NCI-H82 (cell line): ENCODE measurements at places on chromosomes 6 and 20.

DNA sequence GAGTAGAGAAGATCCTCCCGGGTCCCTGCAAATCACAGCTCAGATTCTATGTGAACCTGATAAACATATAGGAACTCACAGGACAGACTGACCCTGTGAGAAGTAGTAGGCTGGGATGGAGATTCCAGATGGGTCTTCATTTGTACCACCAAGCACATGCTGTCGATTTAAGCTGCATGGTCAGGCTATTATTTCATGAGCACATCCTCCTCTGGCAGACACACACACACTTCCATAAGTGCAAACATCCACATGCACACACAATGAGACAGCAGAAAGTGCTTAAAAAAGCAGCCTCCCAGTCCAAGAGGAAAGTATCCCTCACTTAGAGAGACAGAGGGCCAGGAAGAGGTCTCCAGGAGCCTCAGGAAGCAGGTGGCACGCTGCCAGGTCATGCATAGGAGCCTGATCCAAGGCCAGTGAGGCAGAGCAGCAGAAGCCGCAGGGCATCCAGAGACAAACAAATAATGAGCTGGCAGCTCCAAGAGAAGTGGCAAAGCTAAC lies 131.8 kb downstream of the UNC5CL start:
- peak; percentile 24 for DNase-seq

GRCh38 chr6:105799056-105799455 lies 287.1 kb upstream of the PRDM1 start:
- peak; percentile 53 for DNase-seq

- DNase-seq = no peak
Observed at GRCh38 chr6:136359851-136360250, 70.2 kb upstream of the BCLAF1 start.

DNA sequence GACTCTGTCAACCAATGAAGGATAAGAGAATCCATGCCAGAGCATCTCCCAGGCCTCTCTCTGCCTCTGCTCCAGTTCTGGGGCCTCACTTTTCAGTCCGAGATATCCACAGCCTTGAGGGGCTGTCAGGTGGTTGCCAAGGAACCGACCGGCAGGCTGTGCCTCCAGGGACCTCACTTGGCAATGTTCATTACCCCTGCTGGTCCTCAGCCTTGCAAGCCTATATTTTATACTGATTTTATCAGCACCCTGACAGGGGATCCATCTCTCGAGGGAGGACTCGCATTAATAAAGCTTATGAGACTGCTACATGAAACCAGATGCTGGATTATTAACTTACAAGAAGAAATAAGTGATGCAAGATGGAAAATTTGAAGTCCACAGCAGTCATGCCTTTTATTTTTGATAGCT lies 39.9 kb downstream of the TMC2 start:
- no peak for DNase-seq

DNA sequence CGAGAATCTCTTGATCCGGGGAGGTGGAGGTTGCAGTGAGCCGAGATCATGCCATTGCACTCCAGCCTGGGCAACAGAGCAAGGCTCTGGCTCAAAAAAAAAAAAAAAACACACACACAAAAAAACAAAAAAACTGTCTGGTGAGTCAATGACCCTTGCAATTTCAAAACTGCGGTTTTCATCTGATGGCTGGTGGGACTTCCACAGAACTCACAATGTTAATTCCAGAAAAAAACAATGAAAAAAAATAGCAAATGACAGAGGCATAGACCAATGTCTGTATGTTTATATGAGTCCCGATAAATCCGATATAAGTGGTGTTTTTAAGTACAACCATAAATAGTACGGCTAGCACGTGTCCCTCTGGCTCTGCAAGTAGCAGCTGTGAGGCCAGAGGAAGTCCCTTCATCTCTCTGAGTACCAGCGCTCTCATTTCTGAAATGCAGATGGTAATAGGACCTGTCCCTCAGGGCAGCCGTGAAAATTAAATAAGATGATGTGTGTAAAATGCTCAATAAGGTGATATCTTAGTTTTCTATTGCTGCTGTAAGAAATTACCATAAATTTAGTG lies 21.9 kb upstream of the PTPN1 start:
- DNase-seq = no peak

DNA sequence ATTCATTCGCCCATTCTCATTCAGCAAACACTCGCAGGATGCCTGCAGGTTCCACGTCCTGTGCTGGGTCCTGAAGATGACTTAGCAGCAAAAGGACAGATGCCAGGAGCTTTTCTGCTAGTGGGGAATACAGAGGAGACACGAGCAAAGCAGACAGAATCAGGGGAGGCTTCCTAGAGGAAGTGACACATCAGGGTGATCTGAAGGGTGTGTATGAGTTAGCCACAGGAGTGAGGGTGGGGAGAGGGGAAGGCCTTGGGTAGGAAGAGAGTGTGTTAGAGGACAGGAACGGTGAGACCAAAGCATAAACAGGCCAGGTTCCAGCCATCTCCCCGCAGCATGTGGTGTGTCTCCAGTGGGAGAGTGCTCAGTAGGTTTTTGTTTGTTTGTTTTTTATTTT lies 73.4 kb upstream of the GTSF1L start:
- DNase-seq = no peak

DNA sequence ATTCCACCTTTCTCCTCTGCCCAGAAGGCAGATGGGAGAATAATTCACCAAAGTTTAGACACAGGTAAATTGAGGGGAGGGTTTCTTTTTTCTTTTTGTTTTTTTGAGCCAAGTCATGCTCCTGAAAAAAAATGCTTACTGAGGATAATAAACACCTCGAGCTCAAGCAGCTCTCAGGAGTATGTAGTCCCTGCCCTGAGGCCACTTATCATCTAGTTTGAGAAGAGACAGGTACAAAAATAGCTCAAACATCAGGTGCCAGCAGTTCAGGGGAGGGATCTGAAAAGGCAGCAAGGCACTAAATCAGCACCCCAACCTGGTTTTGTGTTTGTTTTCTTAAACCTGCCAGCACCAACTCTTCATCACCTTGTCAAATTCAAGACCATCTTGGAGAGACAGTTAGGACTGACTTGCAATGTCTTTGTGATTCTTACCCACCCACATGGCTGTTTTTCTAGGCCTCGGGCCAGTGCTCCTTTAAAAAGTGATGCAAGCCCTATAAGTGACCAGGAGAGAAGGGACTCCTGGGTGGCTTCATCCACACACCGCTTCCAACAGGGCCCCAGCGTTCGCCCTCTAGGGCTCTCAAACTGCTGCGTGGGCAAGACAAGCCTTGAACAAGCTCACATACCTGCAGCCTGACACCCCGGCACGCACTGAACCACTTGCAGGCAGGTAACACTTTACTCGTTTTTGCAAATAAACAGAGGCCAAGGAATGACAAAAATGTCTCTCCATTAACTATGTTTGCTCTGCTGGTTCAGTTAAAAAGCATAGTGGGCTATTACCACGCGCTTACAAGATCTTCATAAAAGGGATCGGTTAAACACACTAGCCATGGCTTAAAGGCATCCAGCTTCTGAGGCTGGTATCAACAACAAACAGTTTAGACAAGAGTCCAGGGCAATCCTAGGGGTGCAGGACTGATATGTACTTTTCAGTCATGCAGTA lies 13.9 kb downstream of the JAG1 start:
- DNase-seq = no peak

- peak; percentile 18 for DNase-seq
Observed at GRCh38 chr20:50138479-50139393, 14.8 kb downstream of the PEDS1 start.

- no peak for DNase-seq
Observed at GRCh38 chr20:7010527-7010926, 243.0 kb downstream of the BMP2 start.

GRCh38 chr6:134740473-134741199 lies 209.3 kb downstream of the ALDH8A1 start:
- DNase-seq = no peak

DNA sequence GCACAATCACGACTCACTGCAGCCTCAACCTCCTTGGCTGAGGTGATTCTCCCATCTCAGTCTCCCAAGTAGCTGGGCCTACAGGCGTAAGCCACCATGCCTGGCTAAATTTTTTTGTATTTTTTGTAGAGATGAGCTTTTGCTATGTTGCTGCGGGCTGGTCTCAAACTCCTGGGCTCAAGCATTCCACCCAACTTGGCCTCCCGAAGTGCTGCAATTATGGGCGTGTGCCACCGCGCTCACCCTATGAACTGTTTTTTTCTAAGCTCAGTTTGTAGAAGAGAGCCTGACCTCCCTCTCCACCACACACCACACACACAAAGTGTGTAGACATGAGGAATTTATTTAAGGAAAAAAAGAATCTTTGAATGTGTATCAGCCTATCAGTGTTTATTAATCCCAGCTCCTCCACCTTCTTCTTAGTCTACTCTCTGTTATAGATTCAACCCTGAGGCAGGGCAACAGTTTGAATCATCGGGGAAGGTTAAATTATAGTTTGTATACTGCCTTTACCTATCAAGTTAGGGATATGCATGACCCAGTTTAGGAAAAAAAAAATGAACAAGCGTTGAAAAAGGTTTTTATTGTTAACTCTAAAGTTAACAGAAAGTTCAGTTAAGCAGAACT lies 74.1 kb downstream of the PLEKHG1 start:
- DNase-seq = no peak

- DNase-seq = no peak
Observed at GRCh38 chr6:43331891-43332290, 23.3 kb upstream of the CRIP3 start.

GRCh38 chr6:157996918-157997702 lies 15.4 kb downstream of the SYNJ2 start:
- no peak for DNase-seq

GRCh38 chr6:101178748-101179147 lies 214.8 kb upstream of the GRIK2 start:
- DNase-seq = no peak

GRCh38 chr20:235891-236290 lies 8.8 kb downstream of the DEFB129 start:
- no peak for DNase-seq

- no peak for DNase-seq
Observed at GRCh38 chr6:13694562-13694961, 17.1 kb downstream of the RANBP9 start.

- no peak for DNase-seq
Observed at GRCh38 chr20:35328095-35328685, 36.0 kb upstream of the FAM83C start.

DNA sequence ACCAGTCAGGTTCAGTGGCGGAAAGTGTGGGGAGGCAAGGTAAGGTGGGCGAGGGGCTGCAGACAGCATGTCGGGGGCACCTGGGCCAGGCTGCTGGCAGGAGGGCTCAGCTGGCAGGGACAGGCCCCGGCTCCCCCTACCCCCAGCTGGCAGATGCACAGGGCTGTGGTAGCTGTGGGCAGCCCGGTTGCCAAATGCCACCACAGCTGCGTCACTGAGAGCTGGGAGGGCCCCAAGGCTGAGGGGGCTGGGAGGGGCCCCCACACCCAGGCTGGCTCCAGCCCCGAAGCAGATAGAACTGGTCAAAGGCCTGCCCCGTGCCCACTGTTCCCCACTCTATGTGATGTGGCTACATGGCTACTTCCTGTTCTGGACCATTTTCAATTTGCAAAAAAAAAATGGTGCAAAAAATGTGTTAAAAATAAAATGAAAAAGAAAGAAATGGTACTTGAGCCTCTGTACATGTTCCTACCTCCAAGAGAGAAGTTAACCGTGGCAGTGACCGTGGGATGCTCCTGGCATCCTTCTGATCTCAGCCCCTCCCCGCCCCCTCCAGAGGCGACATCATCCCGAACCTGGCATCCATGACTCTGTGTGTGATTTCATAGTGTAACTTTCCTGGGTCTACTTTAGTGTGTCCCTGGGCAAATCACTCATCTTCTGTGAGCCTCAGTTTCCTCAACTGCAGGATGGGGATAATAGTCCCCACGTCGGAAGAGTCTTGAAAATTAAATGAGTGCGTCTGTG lies 64.4 kb downstream of the UBE2V1 start:
- DNase-seq = no peak

DNA sequence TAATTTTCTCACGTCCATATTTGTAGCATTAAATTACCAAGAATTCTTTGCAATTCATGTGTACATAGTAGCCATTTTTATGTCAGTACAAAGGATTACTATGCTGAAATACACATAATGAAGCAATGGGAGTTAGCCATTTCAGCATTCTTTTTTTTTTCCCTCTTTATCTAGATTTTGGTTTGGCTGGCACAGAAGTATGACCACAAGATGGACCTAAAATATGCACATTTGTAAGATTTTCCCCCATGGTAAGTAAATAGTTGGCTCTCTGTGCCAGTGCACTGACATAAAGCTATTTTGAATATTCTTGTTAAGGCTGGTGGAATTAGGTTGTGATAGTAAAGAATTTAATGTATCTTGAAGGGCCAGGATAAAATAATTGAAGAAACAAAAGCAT lies 486.1 kb upstream of the BTBD3 start:
- no peak for DNase-seq

DNA sequence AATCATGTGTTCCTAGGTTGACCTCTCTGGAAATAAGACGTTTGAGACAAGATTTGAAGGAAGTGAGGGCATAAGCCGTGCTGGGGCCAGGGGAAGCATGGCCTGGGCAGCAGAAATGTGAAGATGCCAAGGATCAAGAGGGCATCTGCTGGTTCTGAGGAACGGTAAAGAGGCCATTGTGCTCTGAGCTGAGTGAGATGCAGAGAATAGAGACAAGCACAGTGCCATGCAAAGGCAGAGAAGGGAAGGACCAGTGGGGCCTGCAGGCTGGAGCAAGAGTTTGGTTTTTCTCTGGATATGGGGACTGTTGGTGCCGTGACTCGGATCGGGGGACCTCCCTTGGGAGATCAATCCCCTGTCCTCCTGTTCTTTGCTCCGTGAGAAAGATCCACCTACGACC lies 50.8 kb downstream of the SMPDL3A start:
- no peak for DNase-seq

DNA sequence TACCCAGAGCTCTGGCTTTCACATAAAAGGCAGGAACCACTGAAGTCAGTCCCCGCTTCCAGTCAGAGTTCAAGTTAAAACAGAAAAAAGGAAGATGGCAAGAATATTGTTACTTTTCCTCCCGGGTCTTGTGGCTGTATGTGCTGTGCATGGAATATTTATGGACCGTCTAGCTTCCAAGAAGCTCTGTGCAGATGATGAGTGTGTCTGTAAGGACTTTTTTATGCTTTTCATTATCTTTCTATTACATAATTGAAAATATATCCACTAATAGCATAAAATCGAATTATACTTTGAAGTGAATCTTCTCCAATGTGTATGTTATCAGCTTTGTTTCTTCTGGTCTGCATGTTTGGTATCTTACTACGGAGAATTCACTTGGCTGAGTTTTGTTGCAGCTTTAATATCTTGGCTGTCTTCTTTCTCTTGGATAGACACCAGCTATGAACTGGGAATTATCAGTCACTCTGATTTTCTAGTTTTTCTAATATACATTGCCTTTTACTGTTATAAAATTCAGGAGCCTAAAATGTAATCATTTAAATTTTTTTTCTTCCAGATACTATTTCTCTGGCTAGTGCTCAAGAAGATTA lies at the start of gene OTOR:
Gene OTOR, plus strand, starts transcription at position 51 of the 593 bp plus-strand sequence. Its CDS starts 44 bp downstream, at position 95.
- no peak for DNase-seq
